CD4-positive, alpha-beta T cell treated with Interleukin-1 beta for 1 hour (primary cell): ENCODE measurements at places on chromosomes 12 and 14.

DNA sequence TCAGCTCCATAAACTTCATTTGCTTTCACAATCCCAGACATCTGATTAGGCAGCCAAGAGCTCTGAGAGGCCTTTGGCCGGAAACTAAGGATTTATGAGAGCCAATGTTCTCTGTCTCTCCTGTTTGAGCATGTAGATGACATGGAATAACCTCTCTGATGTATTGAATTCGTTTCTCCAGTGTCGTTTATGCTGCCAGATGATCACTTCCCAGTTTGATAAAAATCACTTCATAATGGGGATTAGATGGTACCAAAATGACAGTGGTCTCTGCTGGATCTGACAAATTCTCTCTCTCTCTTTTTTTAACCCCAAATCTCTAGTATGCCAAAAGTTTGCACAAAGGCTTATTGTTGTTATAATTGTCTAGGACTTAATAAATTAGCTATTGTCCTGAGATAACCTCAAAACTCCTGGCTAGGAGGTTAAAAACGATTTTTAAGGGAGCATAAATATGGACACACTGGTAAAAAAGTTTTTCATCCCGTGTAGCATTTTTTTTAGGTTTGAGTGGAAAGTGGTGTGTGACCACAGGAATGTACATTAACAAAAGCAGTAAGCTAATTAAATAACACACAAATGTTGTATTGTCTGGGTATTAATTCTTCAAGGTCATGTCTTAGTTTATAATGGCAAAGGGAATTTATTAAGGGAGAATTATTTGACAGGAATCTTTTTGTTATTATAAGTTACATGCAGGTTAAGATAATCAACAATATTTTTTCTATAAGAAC is 82.6 kb upstream of the USP44 start:
- DNase-seq, result no peak

DNA sequence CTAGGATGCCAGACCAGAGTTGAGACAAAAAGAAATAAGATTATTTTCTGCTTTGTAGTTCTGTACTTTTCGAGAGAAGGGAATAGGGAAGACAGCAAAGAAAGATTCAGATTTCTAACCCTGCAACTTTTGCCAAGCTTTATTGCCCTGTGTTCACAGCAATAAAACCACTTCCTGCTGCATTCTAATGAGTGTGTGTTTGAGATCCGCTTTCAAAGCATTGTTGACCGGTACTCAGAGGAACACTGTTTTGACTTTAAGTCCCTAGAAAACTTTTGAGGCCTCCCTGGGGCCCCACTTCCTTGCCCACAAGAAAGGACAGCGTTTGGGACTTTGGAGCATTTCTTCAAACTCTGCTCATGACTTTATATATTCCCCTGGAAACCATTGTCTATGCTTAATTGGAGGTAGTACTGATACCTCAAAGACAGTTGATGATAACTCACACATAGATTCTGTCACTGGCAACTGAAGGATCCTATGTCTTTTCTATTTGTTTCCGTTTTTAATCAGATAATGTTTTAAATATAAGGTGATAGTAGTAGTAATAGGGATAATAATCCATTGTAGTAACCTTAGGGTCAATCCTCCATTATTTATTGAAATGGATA is 1.3 kb downstream of the RNASE6 start:
- DNase-seq, result peak; percentile 34

- no peak for DNase-seq
These were observed 215.4 kb upstream of the NAV3 start for GRCh38 chr12:77615332-77615731.

GRCh38 chr12:66776974-66777373 is 98.1 kb upstream of the GRIP1 start:
- peak; percentile 37 for DNase-seq

GRCh38 chr14:93133464-93133863 is 17.7 kb upstream of the ITPK1 start:
- no peak for DNase-seq

DNA sequence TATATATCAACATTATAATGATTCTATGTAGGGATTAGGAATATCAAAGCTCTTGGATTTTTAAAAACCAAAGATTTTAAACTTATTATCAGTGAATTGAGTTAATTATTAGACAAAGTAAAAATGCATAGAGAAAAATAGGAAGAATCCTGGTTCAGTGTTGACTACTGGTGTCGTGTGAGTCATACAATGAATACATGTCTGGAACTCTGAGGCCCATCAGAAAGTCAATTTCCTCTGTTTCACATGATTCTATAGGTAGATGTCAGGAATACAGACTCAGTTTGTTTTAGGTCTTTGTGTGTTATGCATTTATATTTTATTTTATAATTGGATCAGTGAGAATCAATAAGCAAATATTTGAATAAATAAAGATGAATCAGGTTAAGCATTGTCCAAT is 84.5 kb upstream of the RTL1 start:
- no peak for DNase-seq

DNA sequence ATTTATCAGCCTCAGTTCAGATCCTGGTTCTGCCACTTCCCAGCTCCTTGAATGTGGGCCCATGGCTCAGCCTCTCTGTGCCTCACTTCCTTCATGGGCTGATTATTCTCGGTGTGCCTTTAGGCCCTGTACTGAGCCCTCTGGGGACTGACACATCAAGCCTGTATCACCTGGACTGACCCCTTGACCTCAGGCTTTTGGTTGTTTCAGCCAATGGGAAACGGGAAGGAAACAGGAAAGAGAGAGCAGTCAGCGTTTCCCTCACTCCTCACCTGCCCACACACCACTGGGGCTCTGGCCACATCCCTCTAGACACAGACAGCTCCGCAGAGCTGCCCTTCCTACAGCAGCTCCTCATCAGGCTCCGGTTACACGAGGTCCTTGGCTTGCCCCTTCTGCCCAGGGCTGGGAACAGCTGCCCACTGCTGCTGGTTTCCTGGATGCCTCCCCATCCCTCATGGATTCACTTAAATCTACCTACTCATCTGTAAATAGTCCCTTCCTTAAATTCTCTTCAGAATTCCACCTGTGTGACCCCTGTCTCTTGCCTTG is 37.0 kb upstream of the ITPR2 start:
- DNase-seq, result no peak

DNA sequence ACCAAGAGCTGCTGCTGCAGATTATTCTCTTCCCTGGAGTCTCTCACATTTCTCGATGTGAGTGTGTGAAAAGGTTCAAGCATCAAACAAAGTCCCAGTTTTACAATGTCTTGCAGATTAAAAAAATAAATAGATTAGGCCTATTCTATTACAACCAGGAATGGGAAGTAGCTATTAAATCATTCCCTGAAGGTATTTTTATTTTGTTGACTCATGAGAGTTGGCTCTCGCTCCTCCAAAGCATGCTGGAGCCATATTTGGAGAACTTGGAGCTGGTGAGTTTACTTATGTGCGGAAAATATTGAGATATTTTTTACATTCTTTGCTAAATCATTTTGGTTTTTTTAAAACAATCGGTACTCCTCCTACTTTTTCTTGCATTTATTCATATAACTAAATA is 572.3 kb downstream of the ETNK1 start:
- no peak for DNase-seq

- no peak for DNase-seq
These were observed 15.6 kb downstream of the PPP1R1A start for GRCh38 chr12:54572881-54573280.

DNA sequence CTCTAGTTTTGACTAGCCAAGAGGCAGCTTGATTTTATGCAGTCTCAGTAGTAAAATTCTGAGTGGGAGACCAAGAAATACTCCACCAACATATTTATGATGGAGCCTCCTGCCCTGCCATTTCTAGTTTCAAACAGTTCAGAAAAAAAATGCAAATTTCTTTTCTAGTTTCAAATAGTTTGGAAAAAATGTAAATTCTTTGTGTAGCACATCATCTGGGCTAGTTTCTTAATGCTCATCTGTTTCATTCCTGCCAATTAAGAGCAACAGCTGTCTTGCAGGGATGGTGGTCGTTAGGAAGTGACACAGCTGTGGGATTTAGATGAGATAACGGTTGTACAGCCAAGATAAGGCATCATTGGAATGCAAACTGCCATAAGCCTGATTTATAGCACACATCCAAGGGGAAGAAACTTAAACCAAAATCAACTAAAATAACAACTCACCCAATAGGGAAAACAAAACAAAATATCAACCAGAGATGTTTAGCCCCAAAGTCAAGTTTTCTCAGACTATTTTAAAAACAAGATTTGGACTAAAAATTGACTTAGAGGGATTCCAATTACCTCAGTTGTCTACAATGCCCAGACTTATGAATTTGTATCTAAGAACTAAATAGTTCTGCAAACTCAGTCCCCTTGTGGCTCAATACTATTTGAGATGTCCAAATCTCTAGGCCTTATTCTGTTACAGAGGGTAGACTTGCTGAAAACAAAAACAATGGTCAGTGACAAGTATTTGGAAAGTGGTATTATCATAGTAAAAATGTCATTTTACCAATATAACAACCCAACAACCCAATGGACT is 291.3 kb upstream of the ATP2B1 start:
- no peak for DNase-seq

DNA sequence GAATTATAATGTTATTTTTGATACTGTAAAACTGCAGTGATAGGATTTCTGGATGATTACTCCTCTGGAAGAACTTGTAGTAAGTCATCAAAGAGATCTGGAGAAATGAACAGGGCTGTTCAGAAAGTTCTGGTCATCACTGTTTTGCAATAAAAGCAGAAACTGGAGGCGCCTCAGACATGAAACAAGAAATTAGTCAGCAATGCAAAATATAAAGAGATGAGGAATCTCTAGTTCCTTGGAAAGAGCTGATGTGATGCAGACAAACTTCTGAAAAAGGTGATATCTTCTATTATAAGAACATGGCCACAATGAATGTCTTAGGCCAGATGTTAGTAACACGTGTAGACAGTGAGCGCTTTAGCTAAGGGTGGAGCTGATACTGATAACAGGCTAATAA is 9.5 kb downstream of the ACIN1 start:
- no peak for DNase-seq

GRCh38 chr12:93889516-93890212 is 212.5 kb downstream of the CRADD start:
- peak; percentile 24 for DNase-seq

- DNase-seq, result no peak
These were observed 2.2 kb upstream of the PTHLH start for GRCh38 chr12:27974735-27975221.

DNA sequence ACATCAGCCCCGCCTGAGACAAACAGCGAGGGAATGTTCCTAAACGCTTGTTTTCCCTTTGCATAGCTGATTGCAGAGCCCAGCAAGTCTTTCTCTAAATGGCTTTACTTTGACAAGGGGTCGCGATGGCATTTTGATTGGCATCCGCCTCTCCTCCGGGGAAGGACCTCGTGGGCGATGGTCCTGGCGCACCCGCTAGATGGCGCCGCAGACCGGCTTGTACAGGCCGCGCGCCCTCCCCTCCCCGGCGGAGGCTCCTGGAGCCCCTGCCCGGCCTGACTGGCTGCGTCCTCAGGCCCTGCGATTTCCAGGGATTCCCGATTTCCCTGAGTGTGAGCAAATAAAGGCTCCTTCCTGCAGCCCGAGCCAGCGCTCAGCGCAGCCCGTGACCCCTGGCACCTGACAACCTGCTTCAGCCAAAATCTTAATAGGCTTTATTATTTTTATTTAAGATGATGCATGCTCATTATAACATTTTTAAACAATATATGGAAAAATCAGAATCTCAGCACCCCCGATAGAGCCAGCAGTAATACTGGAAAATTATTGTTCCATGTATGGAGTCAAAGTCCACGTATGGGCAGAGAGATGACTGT is 468.3 kb downstream of the AACS start:
- DNase-seq, result no peak

DNA sequence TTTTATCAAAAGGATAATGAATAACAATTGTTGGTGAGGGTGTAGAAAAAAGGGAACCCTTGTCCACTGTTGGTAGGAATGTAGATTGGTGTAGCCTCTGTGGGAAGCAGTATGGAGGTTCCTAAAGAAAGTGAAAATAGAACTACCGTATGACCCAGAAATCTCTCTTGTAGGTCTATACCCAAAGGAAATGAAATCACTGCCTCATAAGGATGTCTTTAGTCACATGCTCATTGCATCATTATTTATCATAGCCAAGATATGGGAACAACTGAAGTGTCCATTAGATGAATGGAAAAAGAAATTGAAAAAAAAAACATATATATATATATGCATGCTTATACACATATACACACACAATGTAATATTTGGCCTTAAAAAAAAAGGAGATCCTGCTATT is 158.8 kb upstream of the NPAS3 start:
- no peak for DNase-seq

- DNase-seq, result no peak
These were observed 230.5 kb upstream of the EGLN3 start for GRCh38 chr14:34181338-34181737.

DNA sequence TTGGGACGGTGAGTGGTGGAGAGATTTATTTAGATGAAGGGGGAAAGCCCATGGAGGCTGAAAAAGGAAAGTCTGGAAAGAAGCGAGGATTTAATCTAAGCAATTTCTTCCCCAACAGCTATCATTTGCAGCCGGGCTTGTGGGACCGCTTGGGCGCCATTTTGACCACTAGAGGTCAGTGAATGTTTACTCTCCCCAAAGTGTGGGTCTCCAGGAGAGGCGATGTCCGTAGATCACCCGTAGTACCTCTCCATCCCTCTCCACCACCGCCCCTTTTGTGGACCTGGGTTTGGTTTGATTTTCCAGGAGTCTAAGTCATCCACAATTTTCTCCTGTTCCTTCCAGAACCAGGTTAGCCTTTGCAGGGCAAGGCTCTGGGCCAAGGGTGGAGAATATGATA is 91.2 kb upstream of the PARP11 start:
- DNase-seq, result no peak

GRCh38 chr12:92365836-92366235 is 220.2 kb upstream of the BTG1 start:
- DNase-seq, result no peak

- no peak for DNase-seq
These were observed 313.1 kb downstream of the GALC start for GRCh38 chr14:87679866-87680265.

- no peak for DNase-seq
These were observed 66.0 kb downstream of the BMP4 start for GRCh38 chr14:53890611-53891101.

- DNase-seq, result no peak
These were observed 72.7 kb downstream of the SAMD4A start for GRCh38 chr14:54639611-54640010.

DNA sequence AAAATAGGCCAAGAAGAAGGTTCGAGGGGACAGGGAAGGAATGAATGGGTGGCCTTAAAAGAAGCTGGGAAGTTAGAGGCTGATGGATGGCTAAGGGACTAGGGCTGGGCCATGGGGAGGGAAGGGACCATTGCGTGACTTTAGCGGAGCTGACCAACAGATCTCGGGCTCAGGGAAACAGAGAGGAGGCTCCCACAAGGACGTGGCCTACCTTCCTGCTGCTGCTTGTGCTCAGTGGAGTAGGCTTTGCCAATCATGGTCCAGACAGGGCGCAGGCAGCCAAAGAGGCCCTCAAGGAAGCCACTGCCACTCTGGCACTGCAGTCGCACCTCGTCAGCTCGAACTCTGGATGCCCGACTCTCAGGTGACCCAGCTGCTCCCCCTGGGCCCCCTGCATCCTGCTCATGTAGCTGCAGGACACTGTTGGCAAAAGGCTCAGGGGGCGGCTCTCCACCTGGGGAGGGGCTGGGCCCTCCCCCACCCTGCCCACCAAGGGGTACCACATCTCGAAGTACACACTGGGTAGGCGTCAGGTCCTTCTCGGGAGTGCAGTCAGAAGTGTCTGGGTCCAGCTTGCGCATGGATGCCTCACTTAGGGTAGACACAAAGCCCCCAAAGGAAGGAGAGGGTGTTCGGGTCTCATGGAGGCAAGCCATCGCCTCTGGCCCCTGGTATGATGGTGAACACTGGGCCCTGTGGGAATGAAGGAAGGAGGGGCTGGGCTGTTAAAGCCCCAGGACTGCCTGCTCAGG is 12.3 kb downstream of the MAP3K12 start:
- no peak for DNase-seq

GRCh38 chr12:911191-911826 is 38.2 kb downstream of the RAD52 start:
- DNase-seq, result no peak
